ENCODE measurements at places on chromosomes 16 and 17.

GRCh38 chr16:11449716-11450115 is 104.5 kb downstream of the RMI2 start:
- no peak for DNase-seq

GRCh38 chr16:11140098-11140375 is 116.0 kb downstream of the SOCS1 start:
- no peak for DNase-seq

- no peak for DNase-seq
Measured at GRCh38 chr17:11319894-11320293, 78.9 kb downstream of the SHISA6 start.

GRCh38 chr17:17570140-17570797 is 21.2 kb downstream of the PEMT start:
- DNase-seq: no peak

DNA sequence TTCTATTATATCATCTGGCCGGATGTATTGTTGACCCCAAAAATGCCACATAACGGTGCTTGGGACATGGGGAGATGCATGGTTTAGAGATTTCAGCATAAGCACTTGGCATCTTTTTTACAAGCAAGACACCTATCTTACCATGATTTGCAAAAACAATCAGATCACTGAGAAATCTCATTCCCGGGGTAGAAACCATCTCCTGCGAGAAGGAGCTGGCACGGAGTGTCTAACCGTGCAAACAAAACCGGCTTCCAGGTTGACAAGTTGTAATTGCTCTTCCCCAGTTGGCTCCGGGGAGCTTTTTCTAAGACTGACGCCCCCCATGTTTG is 1.0 kb downstream of the SLC16A6 start:
- DNase-seq: no peak

- DNase-seq: no peak
Measured at GRCh38 chr16:22386976-22387375, 12.6 kb upstream of the CDR2 start.

DNA sequence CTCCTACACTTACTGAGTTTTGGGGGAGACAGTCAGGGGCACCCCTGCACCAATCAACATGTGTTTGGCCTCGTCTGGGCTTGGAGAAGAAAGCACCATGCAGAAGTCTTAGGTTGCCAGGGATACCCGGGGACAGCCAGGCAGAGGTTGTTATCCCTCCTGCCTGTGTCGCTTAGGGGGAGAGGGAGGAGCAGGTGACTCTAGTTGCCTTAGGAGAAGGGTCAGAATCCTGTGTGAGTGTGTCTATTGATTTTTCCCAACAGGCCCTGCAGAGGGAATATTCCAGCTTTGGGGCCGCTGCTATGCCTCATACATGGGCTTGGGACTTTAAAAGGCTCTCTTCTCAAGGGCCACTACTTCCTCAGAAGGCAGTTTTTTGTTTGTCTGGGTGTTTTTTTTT is 89.1 kb downstream of the RGS9 start:
- DNase-seq: no peak

DNA sequence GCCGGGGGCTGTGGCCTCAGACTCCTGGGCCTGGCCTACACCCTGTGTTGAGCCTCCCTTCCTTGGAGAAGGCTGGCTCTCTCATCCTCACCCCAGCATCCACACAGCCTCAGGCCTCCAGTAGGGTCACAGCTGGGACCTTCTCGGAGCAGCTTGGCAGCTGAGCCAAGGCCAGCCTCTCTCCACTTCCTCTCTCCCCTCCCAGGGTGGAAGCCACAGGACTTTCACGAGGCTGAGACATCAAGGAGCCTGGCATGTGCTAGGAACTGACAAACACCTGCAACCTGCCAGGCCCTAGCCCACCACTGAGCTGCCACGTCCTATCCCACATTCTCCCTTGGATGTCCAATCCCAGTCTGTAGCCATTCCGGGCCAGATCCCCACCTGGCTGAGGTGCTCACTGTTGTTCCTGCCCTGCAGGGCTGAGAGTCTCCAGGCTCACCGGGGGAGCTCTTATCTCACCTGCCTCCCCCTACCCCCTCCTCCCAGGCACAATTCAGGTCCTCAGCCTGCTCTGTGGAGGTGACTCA is 3.1 kb downstream of the MMP15 start:
- no peak for DNase-seq

GRCh38 chr17:49035470-49036269 is 38.5 kb downstream of the IGF2BP1 start:
- peak; percentile 11 for DNase-seq

- peak; percentile 15 for DNase-seq
Measured at GRCh38 chr16:4847774-4848587, 700 bp downstream of the UBN1 start.

DNA sequence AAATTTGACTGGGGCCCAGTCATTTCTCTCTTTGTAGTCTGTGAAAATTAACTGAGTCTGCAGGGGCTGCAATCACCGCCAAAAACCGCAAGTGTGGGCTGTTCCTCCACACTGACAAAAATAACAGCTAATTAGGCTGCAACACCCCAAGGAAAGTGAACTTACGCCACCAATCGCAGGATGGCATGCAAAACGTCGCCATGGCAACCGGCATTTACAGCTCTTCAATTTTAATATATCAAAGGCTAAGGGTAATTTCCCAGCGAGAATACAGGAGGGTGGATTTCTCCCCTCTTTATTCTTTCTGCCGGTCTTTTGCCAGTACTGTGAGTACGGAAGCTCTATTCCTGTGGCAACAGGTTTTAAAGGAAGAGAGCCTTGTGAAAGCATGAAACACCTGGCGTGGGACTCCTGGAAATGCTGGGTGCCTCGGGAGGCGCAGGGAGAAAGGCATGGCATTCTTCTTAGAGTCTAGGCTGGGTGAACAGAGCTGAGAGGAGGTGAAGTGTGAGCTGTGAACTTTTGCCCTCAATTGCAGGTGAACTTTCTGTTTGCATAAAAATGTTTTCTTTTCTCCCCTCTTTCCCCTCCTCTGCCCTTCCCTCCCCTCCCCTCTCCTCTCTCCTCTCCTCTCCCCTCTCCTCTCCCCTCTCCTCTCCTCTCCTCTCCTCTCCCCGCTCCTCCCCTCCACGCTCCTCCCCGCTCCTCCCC is 399.7 kb downstream of the XYLT1 start:
- peak; percentile 33 for DNase-seq

GRCh38 chr17:74584292-74585060 is 7.6 kb downstream of the CD300LD start:
- DNase-seq: no peak

GRCh38 chr17:2971851-2972250 is 91.6 kb downstream of the OR1D5 start:
- no peak for DNase-seq

- DNase-seq: no peak
Measured at GRCh38 chr17:82134101-82134500, 36.1 kb upstream of the FASN start.

DNA sequence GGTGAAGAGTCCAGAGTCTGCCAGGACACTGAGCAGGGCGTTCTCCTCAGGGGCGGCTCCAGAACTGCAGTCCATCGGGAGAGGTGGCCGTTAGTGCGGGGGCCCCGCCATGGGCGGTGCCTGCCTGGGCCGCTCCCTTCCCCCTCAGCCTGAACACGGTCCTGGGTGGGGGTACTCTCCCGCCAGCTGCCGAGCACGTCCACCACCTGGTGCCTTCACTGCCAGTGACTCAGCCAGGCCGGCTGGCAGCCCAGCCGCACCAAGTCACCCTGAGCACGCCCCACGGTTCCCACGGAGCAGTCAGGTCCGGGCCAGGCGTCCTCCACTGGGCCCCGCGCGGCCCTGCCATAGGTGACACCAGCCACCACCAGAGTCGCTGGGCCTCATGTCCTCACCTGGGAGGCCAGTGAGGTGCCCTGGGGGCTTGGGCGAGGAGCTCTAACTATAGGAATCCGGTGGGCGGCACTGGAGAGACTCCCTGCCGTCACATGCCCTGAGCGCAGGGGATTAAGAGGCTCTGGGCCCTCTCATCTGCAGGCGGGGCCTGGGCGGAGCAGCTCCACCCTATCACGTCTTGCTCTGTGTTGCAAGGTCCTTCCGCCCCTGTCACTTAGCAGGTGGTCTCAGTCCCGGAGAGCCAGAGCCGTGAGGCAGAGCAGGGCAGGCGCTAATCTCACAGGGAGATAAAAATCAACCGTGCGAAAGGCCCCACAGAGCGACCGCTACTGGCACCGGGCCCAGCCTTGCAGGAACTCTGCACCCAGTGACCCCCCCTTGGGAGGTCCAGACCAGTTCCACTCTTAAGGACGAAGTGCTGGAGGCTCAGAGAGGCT is 14.3 kb downstream of the PIEZO1 start:
- DNase-seq: no peak

DNA sequence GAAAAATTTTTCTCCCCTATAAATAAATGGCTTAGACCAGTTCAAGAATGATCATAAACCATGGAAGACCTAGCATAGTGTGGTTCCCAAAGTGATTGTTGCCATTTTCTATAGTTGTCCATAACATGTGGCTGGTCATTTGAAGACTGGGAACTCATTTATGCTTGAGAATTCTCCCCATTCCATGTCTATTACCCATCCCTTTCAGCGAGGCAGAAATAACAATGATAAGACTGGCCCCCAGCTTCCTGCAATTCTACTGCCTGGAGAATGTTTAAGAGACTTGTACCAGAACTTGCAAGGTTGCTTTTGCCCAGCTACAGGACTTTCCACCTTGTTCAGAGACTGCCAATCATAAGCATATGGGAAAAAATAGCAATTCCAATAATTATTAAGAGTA is 146.5 kb upstream of the CDH11 start:
- no peak for DNase-seq

DNA sequence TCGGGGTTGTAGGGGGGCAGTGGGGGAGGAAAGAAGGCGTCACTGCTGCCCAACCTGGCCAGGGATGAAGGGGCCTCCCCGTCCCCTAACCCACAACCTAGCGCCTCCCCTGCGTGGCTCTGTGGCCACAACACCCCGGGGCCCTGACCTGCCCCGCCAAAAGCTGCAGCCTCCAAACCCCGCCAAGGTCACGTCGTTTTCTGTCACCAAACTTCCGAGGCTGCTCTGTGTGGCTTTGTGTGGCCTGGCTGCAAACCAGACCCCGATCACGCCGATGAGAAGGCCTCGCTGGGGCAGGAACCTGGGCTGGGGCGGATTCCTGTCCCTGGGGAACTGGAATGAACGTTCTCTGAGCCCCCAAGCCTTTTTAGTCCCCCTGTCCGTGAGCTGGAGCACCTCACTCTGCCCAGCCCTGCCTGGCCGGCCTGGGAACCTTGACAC is 30.5 kb upstream of the CIBAR2 start:
- DNase-seq: no peak

GRCh38 chr17:29918922-29919856 is 10.8 kb downstream of the SSH2 start:
- no peak for DNase-seq

DNA sequence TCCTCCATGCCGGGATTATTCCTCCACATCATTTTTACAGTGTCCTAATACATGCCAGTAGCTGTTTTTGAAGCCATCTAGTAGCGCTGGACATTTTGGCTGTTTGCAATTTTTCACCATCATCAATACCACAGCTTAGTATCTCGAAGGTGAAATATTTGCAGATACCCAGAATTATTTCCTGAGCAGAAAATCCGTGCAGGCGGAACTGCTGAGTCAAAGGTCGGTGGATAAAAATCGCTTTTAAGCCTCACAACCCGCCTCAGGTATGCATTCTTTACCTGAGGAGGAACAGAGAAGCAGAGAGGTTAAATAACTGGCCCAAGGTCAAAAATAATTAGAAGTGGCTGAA is 584 bp upstream of the TNRC6A start:
- no peak for DNase-seq

DNA sequence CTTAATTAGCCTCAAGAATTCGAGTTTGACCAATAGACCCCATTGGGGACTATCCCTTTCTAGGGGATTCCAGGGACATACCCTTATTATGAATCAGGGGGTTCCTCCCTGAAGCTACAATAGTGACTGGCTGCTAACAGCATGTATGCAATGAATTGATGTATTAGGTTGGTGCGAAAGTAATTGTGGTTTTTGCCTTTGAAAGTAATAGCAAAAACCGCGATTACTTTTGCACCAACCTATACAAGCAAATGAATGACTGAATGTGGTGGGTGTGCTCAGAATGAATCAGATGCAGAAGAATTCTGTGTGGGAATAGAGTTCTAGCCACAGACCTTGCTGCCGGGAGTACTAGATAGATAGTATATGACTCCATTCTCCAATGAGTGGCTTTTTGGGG is 76.7 kb downstream of the HLF start:
- no peak for DNase-seq

DNA sequence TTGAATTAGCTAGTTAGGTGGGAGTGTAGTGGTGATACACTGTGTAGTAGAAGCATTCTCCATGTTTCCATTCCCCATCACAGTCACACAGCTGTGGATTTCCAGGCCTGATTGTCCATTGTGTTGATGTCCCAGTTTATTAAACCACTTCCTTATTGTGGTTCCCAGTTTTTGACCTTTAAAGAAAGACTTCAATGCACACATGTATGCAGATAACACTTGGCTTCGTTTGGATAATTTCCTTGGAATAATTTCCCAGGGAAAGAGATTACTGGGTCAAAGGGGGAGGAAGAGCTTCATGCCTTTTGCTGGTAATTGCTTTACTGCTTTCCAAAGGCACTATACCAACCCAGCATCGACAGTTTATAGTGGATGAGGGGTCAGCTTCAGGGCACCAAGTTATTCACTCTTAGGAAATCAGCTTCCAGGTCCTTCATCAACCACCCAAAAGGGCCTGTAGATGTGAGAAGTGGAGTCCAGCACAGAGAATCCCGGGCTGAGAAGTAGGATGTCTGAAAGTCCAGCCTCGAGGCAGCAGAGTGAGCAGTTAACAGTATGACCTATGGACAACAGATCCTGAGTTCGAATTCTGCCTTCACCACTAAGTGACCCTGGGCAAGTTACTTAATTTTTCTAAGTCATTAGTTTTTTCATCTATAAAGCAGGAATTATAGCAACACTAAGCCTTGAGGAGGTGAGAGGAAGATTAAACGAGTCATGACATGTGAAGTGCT is 31.3 kb upstream of the TNS4 start:
- no peak for DNase-seq

GRCh38 chr17:38428112-38428642 is at the start of gene ARHGAP23:
ARHGAP23 (plus strand) TSS chr17:38428464; CDS start chr17:38428486, 22 bp downstream.
- DNase-seq: no peak

- DNase-seq: no peak
Measured at GRCh38 chr17:10809605-10810004, 5.7 kb upstream of the TMEM238L start.

- DNase-seq: no peak
Measured at GRCh38 chr16:4514606-4515005, 24.0 kb downstream of the CDIP1 start.

- DNase-seq: no peak
Measured at GRCh38 chr16:88877564-88878289, 11.3 kb upstream of the PABPN1L start.

DNA sequence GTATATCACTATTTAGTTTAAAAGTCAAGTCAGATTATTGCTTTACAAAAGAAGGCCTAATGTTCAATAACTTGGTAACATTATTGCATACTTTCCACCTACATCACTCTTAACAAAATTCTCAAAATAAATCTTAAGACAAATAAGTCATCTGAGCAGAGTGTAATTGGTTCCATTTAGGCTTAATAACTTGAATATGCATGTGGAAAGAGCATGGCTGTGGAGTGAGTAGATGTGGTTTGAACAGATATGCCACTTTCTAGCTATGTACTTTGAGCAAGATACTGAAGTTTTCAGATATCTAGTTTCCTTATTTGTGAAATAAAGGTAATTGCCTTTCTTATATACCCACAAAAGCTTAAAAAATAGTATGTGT is 6.7 kb upstream of the EVI2A start:
- DNase-seq: no peak

GRCh38 chr16:79815049-79815448 is 214.5 kb upstream of the MAF start:
- no peak for DNase-seq

GRCh38 chr16:30927789-30928378 is 4.5 kb downstream of the FBXL19 start:
- DNase-seq: no peak

- DNase-seq: no peak
Measured at GRCh38 chr16:77511053-77511452, 76.2 kb upstream of the ADAMTS18 start.

Measured in stimulated activated CD8-positive, alpha-beta memory T cell treated with anti-CD3 and anti-CD28 coated beads, Interleukin-15, amount 100 ng/mL, for 24 hours (primary cell).